ENCODE measurements at places on chromosomes 3 and 15.

DNA sequence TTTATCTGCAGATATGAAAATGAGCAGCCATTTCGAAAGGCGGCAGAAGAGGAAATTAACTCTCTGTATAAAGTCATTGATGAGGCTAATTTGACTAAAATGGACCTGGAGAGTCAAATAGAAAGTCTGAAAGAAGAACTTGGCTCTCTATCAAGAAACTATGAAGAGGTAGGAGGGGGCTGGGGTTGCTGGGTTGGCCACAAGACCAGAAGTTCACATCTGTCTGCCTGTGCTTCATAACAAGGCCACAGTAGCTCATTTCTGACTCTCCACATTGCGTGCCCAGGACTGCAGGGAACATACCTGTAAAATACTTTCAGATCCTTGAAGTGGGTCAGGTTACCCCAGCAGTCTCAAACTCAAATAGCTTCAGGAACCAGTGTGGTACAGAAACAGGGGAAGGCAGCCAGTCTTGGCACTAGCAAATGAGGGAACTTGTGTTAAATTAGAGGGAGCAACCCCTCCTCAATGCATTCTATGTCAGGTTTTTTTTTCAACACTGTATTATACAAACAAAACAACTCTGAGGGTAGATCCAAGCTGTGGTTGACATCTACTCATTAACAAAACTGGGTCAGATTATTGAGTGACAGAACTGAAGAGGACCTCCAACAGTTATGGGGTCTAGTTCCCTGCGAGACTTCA, 48.7 kb downstream of the BFSP2 start:
- DNase-seq = peak; percentile 69

- no peak for DNase-seq
These were observed 37.0 kb downstream of the LARS2 start for GRCh38 chr3:45425237-45425933.

DNA sequence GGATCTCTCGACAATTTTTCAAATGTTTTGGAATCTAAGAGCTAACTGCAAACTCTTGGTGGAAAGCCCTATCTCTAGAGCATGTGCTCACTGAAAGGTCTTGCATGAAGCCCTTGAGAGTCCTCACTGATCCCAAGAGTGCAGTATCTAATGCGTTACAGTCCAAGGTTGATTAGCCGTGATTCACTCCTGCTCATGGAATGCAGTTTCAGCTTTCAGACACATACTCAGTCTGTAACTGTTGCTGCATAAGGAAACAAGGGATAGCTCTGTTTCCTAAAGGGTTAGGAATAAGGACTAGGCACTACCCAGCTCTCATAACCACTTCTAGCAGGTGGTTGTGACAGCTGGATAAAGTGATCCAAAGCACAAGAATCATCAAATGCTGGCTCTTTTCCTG, 687.4 kb upstream of the CFAP20DC start:
- DNase-seq = no peak

DNA sequence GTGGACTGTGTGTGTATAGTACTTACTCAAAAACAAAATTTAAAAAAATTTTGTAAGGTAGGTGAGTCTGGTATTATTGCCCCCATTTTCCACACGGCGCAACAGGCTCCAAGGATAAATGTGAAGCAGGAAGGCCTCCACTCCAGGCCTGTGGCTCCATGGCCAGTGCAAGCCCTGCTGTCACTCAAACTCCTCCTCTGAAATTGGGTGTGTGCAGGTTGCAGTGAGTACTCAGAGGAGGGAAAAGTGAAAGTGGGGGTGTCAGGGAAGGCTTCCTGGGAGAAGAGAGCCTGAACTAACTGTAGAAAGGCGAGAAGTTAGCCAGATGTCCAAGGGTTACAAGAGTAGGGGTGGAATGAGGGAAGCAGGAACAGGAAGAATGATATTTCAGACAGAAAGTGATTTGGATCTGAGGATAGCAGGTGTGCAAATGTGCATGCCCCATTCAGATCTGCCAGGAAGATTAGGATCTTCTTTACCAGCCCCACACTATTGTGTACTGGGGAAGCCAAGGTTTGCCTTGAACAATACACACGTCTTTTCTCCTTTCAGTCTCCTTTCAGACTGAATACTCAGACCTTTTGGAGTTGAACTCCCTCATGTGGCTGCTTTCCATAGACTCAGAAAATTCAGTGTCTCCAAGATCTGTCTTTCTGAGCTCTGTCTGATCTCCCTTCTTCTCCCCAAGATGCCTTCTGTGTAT, 48.7 kb upstream of the RYK start:
- no peak for DNase-seq

- no peak for DNase-seq
These were observed 62.6 kb upstream of the VGLL3 start for GRCh38 chr3:87053553-87053952.

GRCh38 chr3:40780291-40780924, 255.6 kb downstream of the ZNF621 start:
- no peak for DNase-seq

DNA sequence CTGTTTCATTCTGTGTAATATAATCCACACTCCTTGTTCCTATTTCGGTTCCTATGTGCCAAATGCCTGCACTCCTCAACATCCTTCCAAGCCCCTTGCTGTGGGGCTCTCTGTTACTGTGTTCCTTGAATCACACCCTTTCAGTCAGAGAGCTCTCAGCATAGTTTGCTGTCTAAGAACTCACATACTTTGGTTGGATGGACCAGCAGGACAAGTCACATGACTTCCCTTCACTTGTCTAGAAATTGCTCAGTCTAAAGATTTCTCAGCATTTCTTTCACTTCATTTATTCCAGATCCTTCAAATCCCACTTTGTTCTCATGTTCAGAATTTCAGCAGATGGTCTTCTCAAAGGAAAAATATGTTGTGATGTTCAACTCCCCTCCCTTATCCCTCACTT, 203.5 kb upstream of the PFN2 start:
- no peak for DNase-seq

GRCh38 chr15:23564821-23565394, 566 bp upstream of the MKRN3 start:
- no peak for DNase-seq

GRCh38 chr3:149547413-149547812, 72.9 kb downstream of the TM4SF4 start:
- no peak for DNase-seq

- DNase-seq = peak; percentile 21
These were observed 159.1 kb upstream of the EOMES start for GRCh38 chr3:27880969-27881892.

DNA sequence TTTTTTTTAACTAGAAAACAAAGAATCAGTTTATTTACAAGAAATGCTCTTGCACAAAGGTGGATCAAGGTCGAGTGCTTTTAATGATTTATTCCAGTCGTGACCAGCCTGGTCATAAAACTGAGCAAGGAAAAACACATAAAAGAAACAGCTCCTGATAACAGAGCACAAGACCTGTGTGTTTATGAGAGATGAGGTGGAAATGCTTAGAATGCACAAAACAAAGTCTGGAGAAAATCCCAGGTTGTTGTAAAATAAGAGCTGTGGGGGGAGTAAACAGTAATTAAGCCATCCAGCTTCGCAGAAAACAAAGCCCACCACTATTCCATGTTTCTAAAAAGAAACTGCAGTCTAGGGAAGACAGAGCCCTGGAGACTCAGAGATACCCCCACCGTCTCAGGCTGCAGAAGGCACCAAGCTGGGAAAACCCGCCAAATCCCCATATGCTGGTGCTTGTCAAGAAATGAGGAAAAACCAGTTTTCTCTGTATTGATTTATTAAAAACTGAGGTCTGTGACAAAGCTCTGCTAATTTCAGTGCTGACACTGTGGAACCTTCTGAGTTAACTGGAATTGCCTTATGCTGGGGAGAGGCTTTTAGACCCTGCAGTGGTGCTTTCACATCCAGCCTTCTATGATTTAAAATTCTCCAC, 139.3 kb downstream of the ADAMTS17 start:
- DNase-seq = no peak

- no peak for DNase-seq
These were observed 66.9 kb downstream of the PRICKLE2 start for GRCh38 chr3:64158334-64158733.

- DNase-seq = no peak
These were observed 101.3 kb downstream of the FMN1 start for GRCh38 chr15:33093222-33093621.

DNA sequence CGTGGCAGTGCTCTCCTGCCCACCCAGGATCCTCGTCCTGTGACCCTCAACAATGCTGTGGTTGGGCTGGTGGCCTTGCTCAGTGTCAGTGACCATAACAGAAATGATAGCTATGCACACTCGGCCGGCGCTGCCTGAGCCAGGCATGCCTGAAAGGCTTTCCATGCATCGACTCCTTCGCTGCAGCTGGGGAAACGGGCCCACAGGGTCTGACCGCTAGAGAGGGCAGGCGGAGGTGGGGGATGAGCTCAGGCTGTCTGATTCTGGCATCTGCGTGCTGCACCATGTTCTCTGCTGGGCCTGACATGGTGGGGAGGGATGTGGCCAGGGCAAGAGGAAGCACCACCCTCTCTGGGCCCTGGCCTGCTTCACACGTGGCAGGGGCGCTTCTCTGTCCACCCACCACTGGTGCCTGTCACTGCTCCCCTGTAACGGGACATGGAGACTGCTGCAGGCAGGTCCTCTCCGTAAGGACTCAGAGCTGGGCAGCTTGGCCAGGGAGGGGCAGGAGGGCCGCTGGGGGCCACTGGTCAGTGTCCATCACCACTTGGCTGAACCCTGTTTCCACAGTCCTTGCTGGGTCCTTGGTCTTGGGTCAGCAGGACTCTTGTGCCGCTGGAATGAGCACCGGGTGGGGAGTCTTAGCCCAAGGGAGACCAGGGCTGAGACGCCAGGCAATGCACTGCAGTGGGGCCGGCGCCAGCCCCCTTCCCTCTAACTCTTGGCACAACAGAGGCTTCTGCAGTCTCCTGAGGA, 64.1 kb upstream of the RPL32 start:
- DNase-seq = no peak

DNA sequence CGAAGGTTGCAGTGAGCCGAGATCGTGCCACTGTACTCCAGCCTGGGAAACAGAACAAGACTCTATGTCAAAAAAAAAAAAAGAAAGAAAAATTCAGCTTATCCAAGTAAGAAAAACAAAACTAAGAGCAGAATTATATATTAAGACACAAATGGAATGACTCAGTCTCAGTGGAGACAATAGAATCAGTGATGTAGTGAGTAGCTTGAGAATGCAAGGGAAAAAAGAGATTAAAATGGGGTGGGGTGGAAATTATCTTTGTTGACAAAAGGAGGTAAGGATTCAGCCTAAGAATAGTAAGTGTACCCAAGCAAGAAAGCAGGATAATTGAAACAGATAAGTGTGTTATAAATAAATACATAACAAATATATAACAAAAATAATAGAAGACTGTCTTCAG, 70.7 kb downstream of the BLM start:
- no peak for DNase-seq

DNA sequence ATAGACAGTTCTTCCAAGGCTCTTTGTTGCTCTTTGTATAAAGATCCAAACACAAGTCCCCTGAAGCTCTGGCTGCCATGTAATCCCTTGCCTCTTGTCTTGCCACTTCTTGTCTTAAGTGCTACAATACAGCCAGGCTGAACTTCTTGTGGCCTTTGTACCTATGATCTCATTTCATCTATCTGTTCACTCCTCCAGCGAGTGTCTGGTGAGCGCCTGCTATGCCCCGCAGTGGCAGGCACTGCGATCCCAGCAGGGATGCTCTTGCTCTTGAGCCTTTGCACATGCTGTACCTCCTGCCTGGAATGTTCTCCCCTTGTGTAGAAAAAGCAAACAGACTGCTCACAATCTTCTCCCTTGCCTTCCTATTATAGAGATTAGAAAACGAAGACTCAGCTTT, 81.9 kb upstream of the ADPGK start:
- no peak for DNase-seq

DNA sequence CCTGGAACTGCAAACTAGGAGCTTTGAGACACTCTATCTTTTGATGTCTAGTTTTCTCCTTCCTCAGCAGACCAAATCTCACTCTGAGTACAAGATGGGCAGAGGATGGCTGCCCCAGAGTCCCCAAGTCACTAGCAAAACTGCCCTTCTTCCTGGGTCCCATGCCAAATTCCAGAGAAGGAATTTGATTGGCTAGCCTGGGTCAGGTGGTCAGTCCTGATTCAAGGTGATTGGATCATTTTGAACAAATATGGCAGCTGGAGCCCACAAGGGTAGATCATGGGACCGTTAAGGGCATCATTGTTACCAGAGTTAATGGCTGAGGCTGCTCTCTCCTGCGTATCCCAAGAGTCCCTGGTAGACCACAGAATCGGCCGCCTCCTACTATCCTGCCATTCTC, 21.7 kb downstream of the SLC6A1 start:
- DNase-seq = no peak

- no peak for DNase-seq
These were observed 298.4 kb downstream of the FOXP1 start for GRCh38 chr3:71285086-71285485.

DNA sequence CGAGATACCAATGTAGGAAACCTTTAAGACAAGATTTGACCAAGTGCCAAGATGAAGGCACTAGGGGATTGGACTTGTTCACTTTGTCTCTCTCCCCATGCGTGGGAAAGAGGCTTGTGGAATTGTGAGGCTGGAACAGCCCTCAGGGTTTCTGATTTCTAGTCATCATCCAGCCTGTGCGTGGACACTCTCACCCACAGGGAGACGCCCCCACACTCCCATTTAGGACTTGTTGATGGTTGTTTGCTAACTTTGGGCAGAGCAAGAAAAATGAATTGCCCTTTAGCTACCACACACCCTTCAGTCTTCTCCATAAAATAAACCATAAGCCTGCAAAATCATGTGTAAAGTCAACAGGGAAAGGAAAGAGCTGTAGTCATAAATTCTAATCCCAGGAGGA, 18.4 kb downstream of the ACKR2 start:
- no peak for DNase-seq

DNA sequence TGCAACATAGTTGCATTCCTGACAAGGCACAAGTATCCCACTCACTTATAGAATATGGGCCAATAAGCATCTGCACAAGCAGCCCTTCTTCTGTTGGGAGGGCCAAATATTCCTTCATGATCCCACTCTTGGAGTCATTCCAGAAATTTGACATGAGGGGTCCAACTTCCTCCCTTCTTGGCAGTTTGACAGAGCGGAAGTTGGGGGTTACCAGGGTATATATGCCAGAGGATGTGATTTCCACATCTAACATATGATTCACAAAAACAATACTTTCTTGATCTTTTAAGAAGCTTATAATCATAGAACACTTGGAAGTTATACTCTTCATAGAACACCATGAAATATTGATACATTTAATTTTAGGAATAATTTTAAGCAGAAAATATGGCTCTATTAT, 100.9 kb upstream of the CRBN start:
- no peak for DNase-seq

DNA sequence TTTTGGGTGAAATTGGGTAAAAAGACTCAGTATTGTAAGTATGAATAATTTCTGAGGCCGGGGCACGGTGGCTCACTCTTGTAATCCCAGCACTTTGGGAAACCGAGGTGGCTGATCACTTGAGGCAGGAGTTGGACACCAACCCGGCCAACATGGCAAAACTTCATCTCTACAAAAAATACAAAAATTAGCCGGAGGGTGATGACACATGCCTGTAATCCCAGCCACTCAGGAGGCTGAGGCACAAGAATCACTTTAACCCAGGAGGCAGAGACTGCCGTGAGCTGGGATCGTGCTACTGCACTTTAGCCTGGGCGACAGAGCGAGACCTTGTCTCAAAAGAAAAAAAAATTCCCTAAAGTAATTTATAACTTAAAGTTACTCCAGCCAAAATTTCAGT, 162.2 kb downstream of the APBA2 start:
- no peak for DNase-seq
